ENCODE measurements at places on chromosomes 5 and 9.

DNA sequence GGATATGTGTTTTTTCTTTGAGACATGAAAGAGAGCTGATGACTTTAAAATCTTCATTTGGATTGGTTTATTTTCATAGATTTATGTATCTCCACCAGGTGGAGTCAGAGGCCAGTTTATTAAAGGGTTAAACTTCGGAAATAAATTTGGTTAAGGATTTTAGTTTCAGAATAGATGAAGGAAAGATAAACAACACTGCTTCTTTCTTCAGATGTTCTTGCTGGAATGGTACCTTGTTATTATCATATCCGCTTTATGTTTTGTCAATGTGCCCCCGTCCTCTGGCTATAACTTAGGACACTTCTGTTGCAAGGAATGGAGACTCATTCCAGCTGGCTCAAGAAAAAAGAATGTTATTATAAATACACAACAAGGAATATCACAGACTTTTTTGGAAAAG is 81.2 kb downstream of the ALDH1A1 start:
- peak; percentile 49 for DNase-seq

GRCh38 chr9:32503008-32503407 is 23.0 kb downstream of the RIGI start:
- no peak for DNase-seq

DNA sequence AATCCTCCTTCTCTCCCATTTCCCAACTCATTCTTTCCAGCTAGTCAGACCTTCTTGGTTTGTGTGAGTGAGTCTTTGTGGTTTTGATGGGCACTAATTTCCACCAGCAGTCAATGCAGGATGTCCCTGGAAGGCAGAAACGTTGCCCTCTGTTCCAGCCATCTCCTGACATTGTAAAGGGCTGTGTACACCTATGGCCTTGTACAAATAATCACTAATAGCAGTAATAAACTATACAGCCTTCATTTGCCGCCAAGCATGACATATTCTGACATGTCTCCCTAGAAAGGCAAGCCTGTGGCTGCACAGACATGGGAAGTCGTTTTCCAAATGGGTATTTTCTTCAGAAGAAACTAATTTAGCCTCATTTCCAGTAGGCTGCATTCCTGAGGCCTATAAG is 18.4 kb upstream of the DENND1A start:
- no peak for DNase-seq

- DNase-seq, result no peak
These were observed 39.8 kb upstream of the NEK6 start for GRCh38 chr9:124217836-124218437.

DNA sequence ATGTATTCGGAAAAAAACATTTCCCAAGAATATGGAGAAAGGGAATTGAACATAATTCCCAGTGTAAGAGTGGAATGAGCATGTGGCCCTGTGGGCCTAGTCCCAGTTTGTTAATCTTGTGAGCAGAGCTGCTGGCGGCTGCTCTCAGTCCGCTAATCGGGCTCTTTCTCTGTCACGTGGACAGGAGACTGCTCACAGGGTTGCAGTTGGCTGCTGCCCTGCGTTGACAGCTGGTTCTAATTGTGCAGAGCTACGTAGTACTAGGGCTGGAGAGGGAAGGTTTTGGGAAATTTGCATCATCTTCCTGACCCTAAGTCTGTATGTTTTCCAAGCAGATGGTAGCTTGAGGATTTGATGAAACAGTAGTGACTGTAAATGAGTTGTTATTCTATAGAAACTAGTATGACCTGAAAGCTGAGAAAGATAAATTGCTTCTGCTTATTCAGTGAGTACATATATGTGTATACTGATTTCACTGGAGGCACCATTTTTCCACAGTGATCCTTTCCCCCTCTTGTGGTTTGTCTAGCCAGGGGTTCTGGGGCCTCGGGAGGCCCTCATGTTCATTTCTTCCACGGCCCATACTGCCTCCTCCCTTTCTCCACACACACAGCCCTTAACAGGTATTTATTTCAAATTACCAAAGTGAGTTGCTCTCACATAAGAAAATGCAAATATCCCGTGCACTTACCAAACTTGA is 100.6 kb downstream of the ANGPTL2 start:
- DNase-seq, result no peak

DNA sequence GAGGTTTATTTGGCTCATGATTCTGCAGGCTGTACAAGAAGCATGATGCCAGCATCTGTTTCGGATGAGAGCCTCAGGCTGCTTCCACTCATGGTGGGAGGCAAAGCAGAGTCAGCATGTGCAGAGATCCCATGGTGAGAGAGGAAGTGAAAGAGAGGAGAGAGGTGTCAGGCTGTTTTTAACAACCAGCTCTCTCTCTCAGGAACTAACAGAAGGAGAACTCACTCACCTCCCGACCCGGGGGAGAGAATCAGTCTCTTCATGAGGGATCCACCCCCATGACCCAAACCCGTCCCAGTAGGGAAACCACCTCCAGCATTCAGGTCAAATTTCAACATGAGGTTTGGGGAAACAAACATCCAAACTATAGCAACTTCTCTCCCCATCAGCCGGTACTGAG is 187.7 kb downstream of the ENC1 start:
- no peak for DNase-seq

GRCh38 chr9:100186356-100186755 is 87.3 kb downstream of the INVS start:
- DNase-seq, result no peak

DNA sequence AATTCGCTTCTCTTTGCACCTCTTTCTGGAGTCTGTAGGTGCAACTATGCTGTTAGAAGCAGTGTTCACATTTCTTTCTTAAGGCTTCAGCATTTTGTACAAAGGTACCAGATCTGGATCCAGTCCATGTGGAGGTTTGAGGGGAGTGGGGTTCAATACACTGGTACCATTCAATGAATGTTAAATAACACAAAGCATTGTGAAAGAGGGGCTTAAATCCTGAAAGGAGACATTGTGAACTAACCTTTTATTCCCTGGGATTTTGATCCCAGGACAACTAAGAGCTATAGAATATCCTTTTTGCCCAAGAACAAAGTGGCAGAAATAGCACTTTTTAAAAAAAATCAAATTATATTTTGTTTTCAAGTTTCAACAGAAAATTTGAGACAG is 107.7 kb upstream of the VCAN start:
- no peak for DNase-seq

Data from LoVo (cell line).